Fibroblast of gingiva (primary cell): ENCODE measurements at places on chromosomes 6 and 20.

GRCh38 chr20:48586730-48587129 lies 241.1 kb downstream of the PREX1 start:
- DNase-seq: no peak

GRCh38 chr20:41299899-41300298 lies 17.6 kb downstream of the ZHX3 start:
- peak; percentile 34 for DNase-seq

GRCh38 chr6:144379356-144379755 lies 94.2 kb downstream of the UTRN start:
- peak; percentile 12 for DNase-seq

DNA sequence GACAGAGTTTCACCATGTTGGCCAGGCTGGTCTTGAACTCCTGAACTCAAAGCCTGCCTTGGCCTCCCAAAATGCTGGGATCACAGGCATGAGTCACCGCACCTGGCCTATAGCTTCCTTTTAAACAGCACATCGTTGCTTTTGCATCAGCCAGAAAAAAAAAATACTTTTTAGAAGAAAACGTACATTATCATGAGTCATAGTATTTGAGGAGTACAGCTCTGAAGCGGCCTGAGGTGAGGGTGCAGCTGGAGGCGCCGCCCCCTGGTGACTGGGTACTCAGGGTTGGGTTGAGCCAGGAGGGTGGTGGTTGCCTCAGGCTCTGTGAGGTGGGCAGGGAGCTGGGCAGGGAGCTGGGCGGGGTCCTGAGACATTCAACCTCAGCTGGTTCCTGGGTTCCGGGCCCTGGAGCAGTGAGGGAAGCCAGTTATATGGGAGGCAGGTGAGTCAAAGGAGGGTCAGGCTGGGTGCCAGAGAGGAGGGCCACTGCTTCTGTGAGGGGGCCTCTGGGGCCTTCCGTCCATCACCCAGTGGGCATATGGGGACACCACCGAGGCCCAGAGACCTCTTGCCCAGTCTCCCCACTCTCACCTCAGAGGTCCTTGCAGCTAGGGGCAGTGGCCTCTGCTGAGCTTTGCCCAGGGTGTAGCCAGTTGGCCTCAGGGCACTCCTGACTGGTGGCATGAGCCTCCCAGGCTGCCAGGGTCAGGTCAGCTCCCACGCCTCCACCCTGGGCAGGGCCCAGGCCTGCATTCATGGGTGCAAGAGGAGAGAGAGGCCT lies 11.7 kb upstream of the ID1 start:
- DNase-seq: peak; percentile 61

GRCh38 chr6:106227612-106228507 lies 97.7 kb downstream of the ATG5 start:
- no peak for DNase-seq

DNA sequence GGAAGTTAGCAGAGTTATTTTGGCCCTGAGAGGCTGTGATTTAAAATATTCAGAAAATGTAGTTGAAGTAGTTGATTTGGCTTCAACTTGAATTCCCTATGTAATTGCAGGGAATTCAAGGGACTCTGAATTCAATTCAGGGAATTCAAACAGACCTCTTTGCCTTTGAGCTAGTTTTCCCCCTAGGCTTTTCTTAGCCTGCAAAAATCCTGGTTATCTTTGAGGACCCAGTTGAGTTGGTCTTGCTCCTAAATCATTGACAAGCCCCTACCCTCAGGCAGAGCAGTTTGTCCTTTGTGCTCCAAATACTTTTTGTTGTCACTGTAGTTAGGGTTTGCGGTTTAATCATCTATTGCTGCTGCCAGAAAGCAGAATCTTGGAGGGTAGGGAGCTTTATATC lies 20.4 kb downstream of the GCNT2 start:
- no peak for DNase-seq

DNA sequence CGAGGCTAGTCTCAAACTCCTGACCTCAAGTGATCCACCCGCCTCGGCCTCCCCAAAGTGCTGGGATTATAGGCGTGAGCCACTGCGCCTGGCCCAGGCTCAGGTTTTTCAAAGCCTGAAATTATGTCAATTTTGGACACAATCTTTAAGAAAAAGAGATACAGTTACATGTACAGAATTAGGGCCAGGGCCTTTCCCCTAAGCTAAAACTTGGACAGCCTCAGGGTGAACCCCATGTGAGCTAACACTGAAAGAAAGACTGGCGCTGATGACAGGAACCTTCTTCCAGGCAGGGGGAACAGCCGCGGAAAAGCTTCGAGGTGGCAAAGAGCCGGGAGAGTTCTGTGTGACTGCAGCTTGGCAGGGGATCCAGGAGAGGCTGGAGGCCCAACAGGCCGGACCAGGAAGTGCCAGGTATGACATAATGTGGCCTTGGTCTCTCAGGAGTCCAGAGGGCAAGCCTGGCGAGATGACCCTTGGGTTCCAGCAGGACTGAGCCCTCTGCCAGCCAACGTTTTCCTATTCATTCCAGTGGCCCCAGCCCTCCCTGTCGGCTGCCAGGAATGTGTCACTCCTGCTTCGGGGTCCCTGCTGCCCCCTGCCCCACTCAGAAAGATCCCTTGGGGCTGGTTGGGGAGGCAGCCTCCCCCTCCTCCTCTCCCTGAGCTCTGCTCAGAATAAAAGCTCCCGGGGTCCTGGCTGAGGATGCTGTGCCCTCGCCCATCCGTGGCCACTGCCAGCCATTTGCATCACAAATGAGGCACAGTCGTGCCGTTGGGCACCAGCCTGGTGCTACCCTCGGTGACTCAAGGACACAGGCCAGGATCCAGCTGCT lies 37.3 kb downstream of the RBM38 start:
- no peak for DNase-seq

DNA sequence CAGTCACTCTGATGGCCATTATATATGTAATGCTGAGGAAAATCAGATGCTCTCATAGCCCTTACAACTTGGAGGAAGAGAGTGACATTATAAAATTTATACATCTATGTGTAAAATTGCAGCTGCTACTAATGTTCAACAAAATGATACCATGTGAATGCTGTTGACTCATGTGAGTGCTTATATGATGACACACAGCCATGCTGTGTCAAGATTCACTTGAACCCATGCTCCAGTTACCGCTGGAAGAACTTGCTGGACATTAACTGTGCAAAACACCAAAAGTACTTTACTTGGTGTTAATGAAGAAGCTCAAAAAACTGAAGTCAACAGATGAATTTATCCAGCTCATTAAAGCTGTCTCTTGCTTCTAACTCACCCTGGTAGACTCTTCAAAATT lies 318.9 kb upstream of the PLCB4 start:
- DNase-seq: peak; percentile 51

- no peak for DNase-seq
Observed at GRCh38 chr20:2059411-2059810, 42.2 kb upstream of the STK35 start.

GRCh38 chr6:42427871-42428270 lies 23.9 kb downstream of the TRERF1 start:
- DNase-seq: no peak

- no peak for DNase-seq
Observed at GRCh38 chr6:38837101-38837500, 122.0 kb downstream of the DNAH8 start.

GRCh38 chr20:9204979-9205378 lies 136.1 kb downstream of the PLCB4 start:
- DNase-seq: peak; percentile 14

DNA sequence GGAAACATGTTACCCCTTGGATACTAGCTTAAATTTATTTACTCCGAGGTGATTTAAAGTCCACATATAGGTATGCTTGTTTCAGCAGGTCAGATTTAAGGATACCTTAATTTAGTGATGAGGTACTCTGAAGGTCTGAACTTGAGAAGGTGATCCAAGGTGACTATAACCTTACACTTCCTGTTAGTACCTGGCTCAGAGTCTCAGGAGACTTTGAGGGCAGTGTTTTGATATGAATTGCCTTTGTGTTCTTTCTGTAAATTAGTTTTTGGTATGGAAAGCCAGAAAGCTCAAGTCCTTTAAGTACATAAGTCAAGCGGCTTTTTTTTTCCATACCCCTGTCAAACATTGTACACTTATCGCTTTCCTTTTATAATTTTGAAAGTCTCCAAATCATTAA lies 489.0 kb downstream of the CDKAL1 start:
- DNase-seq: no peak

DNA sequence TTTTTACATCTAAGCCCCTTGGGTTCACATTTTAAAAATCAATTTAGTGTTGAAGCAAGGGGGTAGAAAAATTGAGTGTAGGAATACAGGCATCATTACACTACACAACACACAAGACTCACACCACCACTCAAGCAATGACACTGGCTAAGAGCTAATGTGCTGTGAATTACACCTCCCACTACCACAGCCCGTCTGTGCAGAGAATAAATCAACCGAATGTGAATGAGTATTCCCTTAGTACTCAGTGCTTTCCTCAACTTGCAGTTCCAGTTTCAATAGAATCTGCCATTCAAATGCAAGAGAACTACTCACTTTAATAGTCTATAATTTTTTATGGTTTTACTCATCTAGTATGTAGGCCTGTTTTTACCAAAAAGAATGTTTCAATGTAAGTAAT lies 114.4 kb downstream of the PDSS2 start:
- no peak for DNase-seq

GRCh38 chr6:161301338-161301737 lies 27.5 kb upstream of the AGPAT4 start:
- peak; percentile 89 for DNase-seq

DNA sequence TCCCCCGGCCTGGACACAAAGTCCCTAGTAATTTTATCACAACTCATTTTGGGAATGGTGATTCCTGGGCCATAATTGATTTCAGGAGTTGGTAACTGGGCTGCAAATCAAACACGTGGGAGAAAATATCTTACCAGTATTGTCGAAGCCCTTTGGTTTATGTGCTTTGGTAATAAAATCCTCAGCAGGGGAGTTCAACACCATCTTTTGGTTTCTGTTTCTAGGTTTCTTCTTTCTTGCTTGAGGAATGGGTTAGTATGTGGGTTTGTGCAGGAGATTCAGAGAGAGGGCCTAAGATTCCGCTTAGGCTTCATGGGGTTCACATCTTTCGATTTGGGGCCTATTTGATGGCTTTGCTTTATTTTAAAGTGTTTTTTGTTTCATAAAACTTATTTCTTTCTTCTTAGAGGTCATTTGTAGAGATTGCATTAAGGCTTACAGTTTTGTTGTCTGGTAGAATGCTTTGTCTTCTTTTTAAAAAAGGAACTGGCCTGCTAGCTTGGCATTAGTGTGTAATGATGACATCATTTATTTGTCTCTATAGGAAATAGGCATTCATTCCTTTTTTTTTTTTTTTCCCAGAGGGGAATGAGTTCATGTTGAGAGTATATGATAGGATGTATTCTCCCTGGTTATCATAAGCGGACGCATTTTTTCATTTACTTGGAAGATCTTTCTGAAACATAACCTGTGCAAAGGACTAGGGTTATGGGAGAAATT lies 45.8 kb downstream of the CYP24A1 start:
- DNase-seq: no peak

GRCh38 chr6:158323561-158323958 lies 11.3 kb downstream of the TULP4 start:
- no peak for DNase-seq

DNA sequence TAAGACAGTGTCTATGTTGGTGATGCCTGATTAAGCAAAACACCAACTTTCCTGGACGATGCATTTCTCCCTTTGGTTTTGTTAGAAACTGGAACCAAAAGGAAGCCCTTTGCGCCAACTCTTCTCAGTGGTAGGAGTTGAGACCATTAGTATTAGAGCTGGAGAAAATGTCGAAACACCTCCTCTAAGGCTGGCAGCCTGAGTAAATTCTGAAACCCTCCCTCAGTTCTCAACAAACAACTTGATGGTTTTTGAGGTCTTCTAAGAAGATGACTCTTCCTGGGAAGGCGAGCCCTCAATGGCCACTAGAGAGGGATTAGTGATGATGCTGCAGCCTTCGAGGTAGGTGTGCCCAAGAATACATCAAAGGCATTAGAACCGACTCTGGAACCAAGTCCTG lies 78.4 kb upstream of the CCN6 start:
- no peak for DNase-seq

DNA sequence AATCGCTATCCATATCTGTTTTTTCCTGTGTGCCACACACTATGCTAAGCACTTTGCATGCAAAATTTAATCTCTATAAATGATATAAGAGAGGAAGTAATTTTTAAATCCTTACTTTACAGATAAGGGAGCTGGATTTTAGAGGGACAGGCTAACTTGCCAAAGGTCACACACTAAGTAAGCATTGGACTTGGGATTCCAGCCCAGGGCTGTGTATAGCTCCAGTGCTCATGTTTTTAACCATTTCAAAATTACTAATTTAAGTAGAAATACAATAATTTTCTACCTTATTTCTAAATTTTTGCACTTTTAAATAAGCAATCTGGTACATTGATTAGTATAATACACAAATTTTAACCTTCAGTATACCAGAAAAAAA lies 144.6 kb downstream of the UST start:
- DNase-seq: no peak

DNA sequence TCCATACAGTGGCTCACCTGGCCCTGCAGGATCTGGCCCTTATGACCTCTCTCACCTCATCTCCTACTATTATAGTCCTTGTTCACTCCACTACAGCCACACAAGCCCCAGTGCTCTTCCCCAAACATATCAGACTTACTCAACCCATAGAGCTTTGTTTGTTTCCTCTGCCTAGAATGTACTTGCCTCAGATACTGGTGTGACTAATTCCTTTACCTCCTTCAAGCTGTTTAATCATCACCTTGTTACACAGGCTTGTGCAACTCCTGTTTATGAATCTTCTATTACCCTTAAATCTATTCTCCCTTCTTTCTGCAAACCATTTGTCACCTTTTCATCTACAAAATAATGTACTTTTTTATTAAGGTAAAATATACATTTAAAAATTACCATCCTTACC lies 3.2 kb downstream of the DEFB125 start:
- DNase-seq: no peak

DNA sequence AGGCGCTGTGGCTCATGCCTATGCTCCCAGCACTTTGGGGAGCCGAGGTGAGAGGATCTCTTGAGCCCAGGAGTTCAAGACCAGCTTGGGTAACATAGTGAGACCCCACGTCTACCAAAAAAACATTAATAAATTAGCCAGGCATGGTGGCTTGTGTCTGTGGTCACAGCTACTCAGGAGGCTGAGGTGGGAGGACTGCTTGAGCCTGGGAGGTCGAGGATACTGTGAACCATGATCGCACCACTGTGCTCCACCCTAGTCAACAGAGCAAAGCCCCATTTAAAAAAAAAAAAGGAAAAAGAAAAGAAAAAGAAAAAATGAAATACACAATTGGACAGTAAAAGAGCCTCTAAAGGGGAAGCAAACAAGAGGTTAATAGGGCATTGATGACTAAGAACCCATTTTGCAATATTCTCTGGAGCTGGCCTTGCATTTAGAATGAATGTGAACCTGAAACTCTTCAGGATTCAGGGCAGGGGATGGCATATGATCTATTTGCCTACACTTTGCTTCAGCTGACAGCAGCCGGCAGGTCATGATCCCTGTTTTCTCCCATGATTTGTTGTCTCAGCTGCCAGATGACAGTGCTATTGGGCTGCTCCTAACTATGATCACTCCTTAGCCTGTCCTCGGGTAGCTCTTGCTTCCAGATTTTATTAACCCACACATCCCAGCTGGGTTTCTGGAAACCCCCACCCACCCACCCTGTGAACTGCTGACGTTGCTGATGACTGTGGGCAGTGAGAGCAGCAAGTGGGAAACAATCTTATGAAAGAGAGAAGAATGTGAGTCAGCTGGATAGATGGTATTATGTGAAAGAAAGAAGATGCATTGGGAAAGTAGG lies 83.8 kb upstream of the ELOVL5 start:
- peak; percentile 80 for DNase-seq

- DNase-seq: peak; percentile 45
Observed at GRCh38 chr6:70706491-70707123, 38.9 kb downstream of the SMAP1 start.
